ENCODE measurements at places on chromosomes 11 and 22.

GRCh38 chr22:28817919-28818859 lies 17.8 kb upstream of the XBP1 start:
- no peak for DNase-seq

GRCh38 chr11:74090701-74091100 lies 80.1 kb downstream of the C2CD3 start:
- no peak for DNase-seq

DNA sequence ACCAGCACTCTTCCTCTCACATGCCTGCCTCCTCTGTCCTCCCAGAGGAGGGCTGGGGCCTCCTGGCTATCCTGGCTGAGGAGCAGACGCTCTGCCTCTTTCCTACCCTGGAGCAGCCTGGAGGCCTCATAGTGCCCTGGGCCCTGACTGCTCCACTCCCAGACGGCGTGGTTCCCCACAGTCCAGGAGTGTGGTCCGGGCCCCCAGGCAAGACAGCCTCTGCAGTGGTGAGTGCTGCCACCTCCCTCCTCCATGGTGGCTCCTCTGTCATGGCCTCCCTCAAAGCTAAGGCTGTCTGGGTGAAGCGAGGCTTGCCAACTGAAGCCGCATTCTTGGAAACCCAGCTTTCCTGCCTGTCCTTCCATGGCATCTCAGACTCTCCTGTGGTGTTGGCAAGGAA lies 19.8 kb downstream of the GAB4 start:
- no peak for DNase-seq

- no peak for DNase-seq
These were observed 21.6 kb upstream of the OR6X1 start for GRCh38 chr11:123775715-123776549.

DNA sequence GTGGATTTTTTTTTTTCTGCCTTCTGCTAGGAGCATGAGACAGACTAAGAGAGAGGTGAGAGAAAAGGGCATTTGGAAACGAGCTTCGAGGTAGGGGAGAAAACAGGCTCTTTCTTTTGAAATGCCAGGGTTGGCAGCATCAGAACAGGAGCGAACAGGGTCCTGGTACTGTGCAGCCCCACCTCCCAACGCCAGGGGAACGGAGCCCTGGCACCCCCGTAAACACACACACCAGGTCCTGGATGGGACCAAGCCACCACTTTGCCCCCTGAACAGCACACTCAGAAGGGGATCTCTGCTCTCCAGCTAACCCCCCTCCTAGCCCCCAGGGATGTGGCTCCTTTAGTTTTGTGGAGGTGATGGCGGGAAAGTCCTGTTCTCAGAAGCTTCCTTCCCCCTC lies 127.1 kb downstream of the CTTN start:
- DNase-seq = no peak

DNA sequence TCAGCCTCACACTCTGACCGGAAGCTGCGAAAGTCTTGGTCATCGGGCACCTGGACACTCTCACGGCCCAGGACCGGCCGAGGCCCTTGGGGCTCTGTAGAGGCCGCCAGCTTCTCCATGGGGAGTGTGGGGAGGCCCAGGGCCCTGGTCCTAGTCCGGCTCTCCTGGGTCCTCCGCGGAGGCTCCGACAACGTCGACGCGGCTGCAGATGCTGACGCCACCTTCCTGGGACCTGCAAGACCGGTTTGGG lies 12.9 kb downstream of the STARD10 start:
- no peak for DNase-seq

DNA sequence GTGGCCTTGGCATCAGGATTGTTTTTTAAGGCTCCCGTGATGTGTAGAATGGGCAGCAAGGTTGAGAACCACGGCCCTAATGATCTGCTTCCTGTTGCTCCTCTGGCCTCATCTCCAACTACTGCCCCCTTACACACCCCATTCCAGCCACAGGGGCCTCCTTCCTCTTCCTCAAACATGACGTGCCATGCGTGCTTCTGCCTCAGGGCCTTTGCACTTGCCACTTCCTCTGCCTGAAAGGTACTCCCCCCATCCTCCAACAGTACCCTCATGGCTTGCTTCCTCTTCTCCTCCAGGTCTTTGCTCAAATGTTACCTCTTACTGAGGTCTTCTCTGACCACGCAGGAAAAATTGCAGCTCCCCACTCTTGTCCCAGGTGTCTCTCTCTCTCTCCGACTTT lies 93.9 kb upstream of the CSNK2A3 start:
- no peak for DNase-seq

- DNase-seq = no peak
These were observed 49.1 kb downstream of the MICAL2 start for GRCh38 chr11:12159351-12160099.

DNA sequence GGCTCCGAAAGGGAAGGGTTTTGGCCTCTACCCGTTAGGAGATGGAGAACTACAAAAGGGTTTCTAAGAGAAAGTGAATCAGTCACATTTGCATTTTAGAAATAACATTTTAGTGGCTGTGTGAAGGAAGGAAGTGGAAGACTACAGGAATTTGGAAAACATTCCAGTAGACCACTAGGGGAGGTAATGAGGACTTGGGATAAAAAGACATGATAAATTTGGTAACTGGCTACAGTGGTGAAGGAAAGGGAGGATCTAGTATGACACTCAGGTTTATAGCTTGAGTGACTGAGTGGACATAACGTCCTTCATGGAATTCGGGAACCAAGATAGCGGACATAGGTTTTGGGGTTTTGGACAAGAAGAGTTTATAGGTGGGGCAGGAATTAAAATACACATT lies 7.0 kb upstream of the RRM1 start:
- DNase-seq = no peak

DNA sequence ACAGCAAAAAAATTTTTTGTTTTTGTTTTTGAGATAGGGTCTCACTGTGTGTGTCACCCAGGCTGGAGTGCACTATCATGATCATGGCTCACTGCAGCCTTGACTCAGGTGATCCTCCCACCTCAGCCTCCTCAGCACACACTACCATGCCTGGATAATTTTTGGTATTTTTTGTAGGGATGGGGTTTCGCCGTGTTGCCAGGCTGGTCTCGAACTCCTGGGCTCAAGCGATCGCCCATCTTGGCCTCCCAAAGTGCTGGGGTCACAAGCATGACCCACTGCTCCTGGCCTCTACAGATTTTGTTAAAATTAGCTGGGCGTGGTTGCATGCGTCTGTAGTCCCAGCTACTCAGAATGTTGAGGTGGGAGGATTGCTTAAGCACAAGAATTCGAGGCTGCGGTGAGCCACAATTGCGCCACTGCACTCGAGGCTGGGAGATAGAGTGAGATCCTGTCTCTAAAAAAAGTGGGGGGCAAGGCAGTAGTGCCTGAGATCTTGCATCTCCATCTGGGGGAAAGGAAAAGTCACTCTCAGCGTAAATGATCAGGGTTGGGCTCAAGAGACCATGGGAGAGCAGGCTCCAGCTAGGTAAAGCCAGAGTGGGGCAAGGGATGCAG lies 10.6 kb upstream of the DGKZ start:
- DNase-seq = no peak

GRCh38 chr11:82494988-82495432 lies 238.7 kb downstream of the FAM181B start:
- DNase-seq = no peak

Measured in stimulated activated CD4-positive, alpha-beta T cell treated with anti-CD3 and anti-CD28 coated beads, Interleukin-4, amount 100 ng/mL, for 24 hours (primary cell).